Stimulated activated CD8-positive, alpha-beta memory T cell treated with anti-CD3 and anti-CD28 coated beads, Interleukin-15, amount 100 ng/mL, for 1 hour (primary cell): ENCODE measurements at places on chromosomes 7 and 10.

DNA sequence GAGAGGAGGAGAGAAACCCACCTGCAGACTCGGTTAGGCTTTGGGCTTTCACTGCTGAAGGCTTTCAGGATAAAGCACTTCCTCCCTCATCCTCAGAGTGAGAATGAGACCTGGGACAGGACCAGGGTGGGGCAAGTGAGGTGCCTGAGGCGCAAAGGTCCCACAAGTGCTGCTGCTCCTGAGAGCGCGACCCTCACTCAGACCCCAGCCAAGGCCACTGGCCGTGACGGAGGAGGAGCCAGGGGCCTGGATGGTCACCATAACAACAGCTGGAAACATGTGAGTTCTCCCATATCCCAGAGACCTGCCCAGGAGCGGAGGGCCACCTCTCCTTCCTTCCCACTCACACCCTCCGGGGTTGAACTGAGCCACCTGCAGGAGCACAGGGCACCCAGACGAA, 46.9 kb upstream of the MKRN1 start:
- no peak for DNase-seq

- no peak for DNase-seq
Measured at GRCh38 chr7:134726581-134726980, 52.9 kb upstream of the CALD1 start.

DNA sequence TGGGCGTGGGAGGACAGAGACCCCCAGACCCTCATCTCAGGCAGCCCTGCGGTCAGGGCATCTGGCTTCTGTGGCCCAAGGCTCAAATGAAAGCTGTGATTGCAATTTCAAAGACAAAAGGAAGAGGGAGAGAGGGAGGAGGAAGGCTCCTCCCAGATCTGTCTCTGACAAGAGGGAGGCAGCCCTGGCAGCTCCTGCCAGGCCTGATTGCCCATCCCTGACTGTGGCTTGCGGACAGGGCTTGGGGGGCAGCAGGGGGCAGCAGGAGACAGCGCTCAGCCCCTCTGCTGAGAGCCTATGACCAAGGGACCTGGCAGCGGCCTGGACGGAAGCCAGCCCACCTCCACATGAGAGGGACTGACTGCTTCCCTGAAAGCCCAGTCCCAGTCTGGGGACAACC, 91.8 kb downstream of the PTPRN2 start:
- DNase-seq: no peak

DNA sequence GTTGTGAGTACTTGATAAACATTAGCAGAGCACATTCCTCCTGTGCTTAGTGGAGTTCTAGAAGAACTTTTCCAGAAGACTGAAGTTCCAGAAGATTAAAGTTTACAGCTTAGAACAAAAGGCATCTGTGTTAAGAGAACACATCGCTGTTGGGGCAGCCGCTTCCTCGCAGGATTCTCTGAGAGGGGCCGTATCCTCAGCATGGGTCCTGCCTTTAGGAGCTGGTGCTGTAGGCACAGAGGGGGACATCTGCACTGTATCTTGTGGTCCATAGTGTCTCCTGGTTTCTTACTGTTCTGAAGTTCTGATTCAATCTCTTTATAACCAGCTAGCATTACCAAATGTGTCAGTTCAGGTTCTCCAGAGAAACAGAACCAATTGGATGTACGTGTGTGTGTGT, 16.3 kb downstream of the SH2D4B start:
- DNase-seq: no peak

- no peak for DNase-seq
Measured at GRCh38 chr10:123526356-123527064, 139.6 kb upstream of the GPR26 start.

- no peak for DNase-seq
Measured at GRCh38 chr10:76382381-76382851, 951.0 kb downstream of the LRMDA start.

DNA sequence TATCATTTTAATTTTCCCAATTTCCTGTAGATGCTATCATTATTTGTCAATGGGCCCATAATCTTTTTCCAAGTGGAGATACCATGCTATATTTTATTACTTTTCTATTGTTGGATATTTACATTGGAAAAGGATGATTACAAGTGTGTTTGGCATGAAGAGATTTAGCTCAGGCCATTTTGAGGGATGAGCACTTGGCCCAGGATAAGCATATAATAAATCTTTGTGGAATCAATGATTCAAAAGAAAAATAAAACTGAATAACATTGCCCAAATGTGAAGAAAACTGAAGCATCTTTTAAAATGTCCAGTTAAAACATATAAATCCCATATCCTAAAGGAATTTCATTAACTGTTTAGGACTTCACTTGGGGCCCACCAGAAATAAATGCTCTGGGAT, 260.9 kb upstream of the BMPER start:
- no peak for DNase-seq

- DNase-seq: no peak
Measured at GRCh38 chr7:20539201-20539600, 76.3 kb upstream of the ABCB5 start.

DNA sequence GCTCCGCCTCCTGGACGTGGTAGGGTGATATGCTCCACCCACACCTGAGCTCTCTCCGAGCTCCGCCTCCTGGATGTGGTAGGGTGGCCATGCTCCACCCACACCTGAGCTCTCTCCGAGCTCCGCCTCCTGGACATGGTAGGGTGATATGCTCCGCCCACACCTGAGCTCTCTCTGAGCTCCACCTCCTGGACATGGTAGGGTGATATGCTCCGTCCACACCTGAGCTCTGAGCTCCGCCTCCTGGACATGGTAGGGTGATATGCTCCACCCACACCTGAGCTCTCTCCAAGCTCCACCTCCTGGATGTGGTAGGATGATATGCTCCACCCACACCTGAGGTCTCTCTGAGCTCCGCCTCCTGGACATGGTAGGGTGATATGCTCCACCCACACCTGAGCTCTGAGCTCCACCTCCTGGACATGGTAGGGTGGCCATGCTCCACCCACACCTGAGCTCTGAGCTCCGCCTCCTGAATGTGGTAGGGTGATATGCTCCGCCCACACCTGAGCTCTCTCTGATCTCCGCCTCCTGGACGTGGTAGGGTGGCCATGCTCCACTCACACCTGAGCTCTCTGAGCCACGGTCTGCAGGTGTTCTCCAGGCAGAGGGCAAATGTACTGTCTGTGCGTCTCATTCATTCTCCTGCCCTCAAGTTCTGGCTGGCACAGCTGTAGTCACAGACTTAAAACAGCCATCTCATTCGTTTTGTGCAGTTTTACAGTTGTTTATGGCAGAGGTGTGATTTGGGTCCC, 252.4 kb downstream of the DIP2C start:
- DNase-seq: no peak

DNA sequence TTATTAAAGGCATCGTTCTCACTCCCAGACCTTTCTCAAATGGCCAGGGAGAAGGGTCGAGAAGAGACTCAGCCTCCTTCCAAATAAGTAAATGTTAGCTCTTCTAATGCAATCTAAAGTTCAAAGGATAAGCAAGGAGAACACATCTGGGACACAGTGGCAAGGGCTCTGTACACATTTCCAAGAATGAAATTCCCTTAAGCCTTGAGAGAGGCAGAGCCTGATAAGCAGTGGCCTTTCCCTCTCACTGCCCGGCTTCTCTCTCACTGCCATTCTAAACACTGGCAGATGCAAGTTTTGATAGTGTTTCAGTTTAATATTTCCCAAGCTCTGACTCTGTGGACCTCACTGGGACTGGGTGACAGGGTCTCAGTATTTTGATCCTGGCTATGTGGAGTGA, 35.1 kb upstream of the EXOC4 start:
- DNase-seq: no peak

- DNase-seq: no peak
Measured at GRCh38 chr7:82294382-82294784, 149.2 kb downstream of the CACNA2D1 start.

- DNase-seq: no peak
Measured at GRCh38 chr10:8238986-8239385, 184.5 kb downstream of the GATA3 start.
